Dorsolateral prefrontal cortex (tissue), 122 donors: ENCODE measurements at places on chromosomes 3 and 15.

DNA sequence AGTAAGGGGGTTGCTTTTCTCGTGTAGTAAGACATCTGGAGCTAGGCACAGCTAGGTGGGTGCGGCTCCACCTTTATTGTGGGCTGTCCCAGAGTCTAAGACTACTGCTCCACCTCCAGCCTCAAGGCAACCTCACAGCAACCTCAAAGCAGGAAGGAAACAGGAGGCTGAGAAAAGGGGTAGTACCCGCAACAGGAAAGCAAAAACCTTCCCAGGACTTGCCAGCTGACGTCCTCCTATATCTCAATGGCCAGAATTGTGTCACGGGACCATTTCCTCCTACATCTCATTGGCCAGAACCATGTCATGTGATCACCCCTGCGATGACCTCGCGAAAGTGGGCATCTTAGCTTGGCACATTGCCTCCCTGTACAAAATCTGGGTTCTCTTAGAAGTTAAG lies 4.3 kb upstream of the GPR160 start:
- no peak for DNase-seq

DNA sequence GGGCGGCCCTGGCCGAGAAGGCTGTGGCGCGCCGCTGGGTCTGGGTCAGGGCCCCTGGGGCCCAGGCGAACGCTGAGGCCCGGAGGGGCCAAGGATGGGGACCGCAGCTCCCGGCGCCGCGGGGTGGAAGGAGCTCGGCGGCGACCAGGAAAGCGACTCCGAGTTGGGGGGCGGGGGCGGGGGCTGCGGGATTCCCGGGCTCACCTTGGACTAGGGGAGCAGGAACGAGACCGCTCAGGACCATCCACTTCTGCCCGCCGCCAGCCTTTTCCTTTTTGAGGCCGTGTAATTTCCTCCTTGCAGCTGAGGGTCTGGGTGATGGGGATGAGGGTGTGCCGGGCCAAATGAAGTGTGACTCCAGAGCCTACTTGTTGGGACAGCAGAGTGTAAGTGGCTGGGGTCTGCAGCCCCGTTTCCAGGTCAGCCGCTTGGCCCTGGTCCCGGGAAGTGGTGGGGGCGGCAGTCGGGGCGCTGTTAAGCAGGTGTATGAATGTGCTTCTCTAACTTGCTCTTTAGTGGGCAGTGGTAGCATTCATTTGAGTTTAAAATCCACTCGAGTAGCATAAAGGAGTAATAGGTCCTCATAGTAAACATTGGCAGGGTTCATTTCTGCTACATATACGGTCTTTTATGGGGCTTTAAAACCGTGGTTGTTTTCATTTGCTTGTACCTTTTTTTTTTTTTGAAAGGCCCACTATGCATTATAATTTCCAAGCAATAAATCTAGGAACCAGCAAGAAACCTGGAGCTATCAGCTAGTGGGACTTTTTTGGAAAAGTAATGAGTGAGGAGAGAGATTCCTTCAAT lies 717 bp downstream of the PXK start:
- DNase-seq = peak; percentile 36

GRCh38 chr3:27213450-27213849 lies 155.7 kb downstream of the NEK10 start:
- no peak for DNase-seq

- DNase-seq = no peak
Observed at GRCh38 chr15:81394603-81395002, 20.6 kb upstream of the TMC3 start.

GRCh38 chr3:45572755-45573154 lies 21.8 kb upstream of the LIMD1 start:
- DNase-seq = no peak

DNA sequence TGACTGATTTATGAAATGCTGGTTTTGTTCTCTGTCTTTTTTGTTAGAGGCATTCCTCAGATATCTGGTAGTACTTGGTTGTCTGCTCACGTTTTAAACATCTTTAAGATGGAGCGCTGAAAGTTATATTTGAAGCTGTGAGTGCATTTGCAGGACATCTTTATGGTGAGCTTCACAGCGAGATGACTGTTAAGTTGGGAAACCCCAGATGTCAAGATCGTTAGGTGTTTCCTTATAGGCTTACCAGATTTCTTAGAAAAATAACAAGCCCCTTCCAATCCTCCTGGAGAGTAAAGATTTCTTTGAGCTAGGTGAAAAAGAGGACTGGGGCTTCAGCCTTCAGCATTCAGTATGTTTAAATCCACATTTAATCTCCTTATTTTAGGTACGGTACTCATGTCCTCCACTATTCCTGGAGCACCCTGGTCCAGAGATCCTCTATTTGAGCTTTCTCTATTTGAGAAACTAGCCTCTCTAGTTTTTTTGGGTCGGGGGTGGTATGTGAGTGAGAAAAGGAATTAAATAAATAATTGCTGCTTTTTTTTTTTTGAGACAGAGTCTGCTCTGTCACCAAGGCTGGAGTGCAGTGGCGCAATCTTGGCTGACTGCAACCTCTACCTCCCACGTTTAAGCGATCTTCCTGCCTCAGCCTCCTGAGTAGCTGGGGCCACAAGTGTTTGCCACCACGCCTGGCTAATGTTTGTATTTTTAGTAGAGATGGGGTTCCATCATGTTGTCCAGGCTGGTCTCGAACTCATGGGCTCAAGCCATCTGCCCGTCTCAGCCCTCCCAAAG lies 72.3 kb downstream of the ZNF609 start:
- no peak for DNase-seq

GRCh38 chr3:69426291-69426966 lies 40.5 kb upstream of the FRMD4B start:
- DNase-seq = no peak

DNA sequence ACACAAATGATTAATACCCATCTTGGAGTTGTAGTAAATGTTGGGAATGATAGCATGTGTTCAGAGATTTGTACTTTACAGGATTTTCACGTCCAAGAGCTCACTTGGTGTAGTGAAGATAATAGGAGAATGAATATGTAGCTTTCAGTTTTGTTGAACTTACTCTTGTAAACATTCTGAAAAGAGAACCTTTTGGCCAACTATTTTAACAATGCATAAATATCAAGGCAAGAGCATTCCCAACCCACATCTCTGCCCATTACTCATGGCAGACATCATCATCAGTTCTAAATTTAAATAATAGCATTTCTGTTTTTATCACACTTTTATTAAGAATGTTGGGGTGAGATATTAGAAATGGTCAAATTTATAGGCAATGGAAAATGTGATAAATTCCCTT lies 465.2 kb upstream of the TPRG1 start:
- no peak for DNase-seq

GRCh38 chr15:83866692-83867091 lies 212.8 kb downstream of the ADAMTSL3 start:
- DNase-seq = no peak

- DNase-seq = no peak
Observed at GRCh38 chr3:188370081-188370830, 216.3 kb downstream of the LPP start.

- no peak for DNase-seq
Observed at GRCh38 chr3:171458864-171459136, 1.4 kb downstream of the TNIK start.

DNA sequence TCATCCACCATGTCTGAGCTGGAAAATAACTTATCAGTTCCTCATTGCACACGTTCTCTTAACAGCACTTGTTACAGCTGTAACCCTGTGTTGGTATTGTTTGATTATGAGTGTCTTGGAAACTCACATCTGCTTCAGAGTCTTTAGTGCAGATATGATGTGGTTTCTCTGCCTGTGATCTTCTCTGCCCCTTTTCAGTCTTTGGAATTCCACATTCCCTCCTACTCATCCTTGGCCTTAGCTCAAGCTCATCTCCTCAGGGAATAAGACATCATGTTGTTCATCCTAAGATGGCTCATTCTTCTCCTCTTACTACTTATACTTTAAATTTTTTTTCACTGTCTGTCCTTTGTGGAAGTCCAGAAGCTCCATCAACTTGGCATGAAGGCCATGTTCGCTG lies 77.7 kb downstream of the SYNPR start:
- DNase-seq = no peak
